M059J (cell line): ENCODE measurements at places on chromosomes 5 and 9.

DNA sequence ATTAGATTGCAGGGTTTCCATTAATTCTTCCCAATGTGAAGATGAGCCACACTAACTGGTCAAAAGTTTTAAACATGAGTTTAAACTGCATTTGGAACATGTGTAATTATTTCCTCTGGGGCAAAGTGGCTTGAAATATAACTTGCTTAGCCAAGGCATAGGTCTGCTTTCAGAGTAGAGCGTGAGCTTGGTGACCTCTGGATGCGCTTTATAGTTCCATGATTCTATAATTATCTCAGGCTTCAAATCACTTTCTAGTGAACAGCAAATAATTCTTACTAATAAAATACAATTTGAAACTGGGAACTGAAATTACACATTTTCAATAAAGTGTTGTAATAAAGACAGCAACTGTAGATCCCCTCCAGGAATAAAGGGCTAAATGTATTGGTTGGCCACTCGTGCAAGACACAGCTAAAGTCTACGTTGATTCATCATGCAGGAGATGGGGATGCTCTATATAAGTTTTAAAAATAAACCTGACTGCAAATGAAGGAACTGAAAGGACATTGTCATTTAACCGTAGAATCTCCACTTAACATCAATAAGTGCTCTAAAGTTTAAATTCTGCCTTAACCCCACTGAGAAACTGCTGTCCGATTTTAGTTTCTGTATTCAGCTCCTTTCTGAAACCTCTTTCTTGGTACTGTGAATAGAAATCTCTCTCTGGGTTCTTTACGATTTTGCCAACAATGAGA, 460.0 kb downstream of the PSAT1 start:
- no peak for DNase-seq

DNA sequence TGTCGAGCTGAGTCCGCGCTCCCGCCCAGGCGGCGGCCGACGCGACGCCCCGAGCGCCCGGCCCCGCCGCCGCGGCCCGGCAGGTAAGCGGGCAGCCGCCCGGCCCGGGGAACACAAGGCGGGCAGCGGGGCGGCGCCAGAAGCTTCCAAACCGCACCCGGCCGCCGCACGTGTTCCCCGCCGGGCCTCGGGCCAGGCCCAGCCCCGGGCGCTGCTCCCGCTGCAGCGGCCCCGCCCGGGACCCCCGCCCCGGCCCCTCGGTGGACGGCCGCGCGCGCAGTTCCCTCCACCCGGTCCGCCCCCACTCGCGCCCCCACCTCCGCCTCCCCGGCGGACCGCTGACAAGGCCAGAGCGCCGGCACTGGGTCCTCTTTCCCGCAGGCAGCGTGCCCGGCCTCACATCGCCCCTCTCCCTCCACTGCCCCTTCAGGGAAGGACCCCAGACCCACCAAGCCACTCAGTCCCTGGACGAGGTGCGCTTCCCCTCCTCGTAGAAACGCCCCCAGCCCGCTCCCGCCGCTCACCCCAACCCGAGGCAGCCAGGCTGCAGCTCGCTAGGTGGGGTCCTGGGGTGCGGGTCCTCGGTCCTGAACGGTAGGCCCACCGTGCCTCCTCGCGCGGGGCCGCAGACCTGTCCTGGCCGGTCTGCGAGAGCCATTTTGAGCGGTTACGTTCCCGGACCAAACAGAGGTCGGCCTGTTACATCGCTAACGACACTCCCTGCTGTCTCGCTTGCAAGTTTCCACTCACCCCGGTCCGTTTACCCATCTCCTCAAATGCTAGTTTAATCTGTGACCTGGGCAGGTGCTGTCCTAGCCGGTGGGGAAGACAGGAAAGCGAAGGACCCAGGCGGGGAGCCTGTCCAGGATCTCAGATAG, 475 bp downstream of the WDR5 start:
- DNase-seq = peak; percentile 27

GRCh38 chr5:155252717-155253116, 239.2 kb downstream of the KIF4B start:
- no peak for DNase-seq

GRCh38 chr9:124286292-124286931, 28.7 kb downstream of the NEK6 start:
- DNase-seq = peak; percentile 98

DNA sequence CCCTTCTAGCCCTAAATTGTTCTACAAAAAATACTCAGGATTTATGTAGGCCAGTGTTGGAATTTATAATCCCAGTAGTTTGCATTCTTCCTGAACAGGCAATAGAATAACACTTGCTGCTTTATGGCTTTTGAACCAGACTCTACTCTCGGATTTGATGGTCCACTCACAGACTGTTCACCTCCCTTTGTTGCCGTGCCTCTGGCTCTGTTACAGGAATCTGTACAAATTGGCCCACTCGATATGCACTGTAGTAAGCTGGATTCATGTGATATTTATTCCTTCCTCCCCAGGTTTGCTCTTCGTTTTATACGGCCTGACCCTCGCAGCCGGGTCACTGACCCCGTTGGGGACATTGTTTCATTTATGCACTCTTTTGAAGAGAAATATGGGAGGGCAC, 43.7 kb downstream of the FAF2 start:
- no peak for DNase-seq

GRCh38 chr5:170425731-170426130, 36.6 kb upstream of the KCNMB1 start:
- no peak for DNase-seq

GRCh38 chr9:19640014-19640413, 148.8 kb downstream of the SLC24A2 start:
- DNase-seq = no peak

DNA sequence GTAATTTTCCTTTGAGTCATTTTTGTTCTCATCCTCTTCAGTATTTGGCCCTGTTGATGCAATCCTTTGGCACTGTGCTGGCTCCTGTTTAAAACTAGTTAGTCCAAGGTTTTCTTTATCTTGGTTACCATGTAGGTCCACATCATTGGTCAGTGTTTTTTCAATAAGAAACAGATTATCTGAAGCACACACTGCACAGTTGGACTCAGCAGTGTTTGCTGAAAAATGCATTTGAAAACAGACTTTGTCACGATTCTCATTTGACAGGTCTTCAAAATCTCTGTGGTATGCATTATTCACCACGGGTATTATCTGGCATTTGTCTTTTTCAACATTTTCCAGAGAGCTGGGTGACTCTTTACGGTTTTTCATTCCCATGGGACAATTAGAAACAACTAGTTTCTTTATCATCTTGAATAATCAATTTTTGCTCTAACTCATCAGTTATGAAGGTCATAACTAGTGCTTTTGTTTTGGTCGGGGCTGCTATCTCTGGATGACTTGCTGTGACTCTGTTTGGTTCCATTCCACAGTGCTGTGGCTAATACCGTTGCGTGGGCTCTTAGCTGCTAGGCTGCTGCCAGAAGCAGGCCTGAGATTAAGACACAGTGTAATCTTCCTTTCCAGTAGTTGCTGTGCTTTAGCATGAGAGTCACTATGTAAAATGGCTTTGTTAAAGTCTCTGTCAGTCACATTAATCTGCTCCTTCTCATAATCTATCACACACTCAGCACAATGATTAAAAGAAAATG, 36.2 kb downstream of the NUDT12 start:
- peak; percentile 10 for DNase-seq

DNA sequence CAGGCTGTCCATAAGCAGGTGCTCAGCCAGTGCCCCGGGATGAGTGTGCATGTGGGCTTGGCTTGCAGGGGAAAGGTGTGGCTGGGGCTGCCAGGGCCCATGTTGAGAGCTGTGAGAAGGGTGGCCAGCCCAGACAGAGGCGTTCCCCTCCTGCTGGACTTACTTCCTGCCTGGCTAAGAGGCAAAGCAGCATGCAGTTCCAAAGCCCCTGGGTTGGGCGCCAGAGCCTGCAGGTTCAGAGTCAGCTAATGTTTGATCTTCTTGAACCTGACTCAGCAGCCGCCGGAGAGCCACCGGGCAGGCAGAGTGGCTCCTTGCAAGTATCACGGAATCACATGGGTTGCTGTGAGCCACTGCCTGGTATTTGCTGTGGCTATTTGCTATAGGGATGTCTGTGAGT, 168.4 kb upstream of the MAP1B start:
- peak; percentile 32 for DNase-seq

DNA sequence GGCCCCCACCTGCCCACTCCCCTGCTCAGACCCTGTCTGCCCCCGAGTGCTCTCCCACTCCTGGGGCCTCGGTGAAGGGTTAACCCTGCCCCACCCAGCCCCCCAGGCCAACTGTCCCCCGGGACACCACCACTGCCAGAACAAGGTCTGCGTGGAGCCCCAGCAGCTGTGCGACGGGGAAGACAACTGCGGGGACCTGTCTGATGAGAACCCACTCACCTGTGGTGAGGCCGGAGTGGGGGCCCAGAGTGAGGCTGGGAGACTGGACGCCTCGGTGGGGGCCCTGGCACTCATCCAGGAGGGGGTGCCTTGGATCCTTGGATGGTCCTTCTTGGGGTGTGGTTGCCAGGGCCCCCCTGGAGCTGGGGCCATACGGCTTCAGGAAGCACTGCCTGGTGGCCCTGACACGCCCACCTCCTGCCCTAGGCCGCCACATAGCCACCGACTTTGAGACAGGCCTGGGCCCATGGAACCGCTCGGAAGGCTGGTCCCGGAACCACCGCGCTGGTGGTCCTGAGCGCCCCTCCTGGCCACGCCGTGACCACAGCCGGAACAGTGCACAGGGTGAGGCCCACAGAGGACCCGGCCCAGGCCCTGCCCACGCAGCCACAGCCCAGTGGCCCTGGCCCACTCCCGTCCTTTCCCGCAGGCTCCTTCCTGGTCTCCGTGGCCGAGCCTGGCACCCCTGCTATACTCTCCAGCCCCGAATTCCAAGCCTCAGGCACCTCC, 2.1 kb downstream of the MAMDC4 start:
- DNase-seq = no peak
